Hematopoietic multipotent progenitor cell treated with erythropoietin and hydrocortisone succinate and interleukin-3 and kit ligand, for 8 days (in vitro differentiated cells): ENCODE measurements at places on chromosomes 7 and 10.

GRCh38 chr7:19560111-19560883, 148.5 kb downstream of the POLR1F start:
- no peak for DNase-seq

DNA sequence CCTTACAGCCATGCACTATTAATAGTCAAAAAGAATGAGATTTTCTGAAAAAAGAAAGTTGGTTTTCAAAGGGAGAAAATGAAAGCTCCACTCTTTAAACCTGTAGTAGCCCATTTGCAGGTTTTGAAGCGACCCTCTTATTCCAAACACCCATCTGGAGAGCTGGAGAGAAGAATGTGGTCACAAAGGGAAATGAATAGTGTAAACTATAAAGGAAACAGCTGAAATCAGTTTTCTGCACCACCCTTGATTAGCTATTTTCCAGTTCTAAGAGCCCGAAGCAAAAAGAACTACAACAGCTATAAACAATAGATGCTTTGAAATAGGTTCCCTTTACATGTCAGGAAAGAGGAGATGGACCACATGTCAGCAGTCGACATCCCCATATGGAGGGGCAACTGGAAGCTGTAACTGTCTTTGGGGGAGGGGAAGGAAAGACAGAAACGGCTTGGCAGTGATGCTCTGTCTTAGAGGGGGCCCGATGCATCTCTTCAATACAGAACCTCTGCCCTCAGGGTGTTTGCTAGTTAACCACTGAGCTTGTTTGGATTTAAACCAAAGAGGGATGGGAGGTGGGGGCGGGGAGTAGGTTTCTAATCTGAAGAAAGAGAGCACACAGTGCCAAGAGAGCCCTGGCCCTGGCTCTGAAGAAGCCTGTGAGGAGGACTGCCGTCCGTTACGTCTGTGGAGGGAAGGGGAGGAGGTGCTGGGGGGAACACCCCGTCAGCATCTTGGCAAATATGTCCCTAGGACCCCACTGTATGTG, 55.3 kb downstream of the CPVL start:
- DNase-seq, result no peak

GRCh38 chr10:12724807-12725579, 276.5 kb downstream of the CCDC3 start:
- no peak for DNase-seq

- no peak for DNase-seq
These were observed 55.4 kb upstream of the KIF5B start for GRCh38 chr10:32111585-32111984.

DNA sequence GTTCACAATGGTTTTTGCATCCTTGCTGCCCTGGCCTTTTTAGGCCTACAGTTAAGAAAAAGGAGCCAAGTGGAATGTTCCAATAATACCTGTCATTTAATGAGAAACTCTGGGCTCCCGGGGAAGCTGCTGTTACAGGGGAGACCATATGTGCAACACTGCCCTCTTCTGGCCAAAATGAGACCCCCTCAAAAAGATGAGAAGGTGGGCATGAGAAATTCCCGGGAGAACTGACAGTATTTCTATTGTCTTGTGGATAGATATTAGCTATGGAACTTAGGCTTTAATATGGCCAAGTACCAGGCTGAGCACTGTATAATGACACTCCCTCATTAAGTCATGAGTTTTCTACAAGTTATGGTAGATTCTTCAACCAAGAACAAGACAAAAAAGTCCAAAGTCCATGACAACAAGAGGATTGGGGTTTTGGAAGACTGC, 99.4 kb downstream of the CCDC3 start:
- DNase-seq, result peak; percentile 60

- no peak for DNase-seq
These were observed at the start of gene NPY for GRCh38 chr7:24283897-24284698. Gene NPY (plus strand): TSS chr7:24284190. CDS start chr7:24285241, 1,051 bp downstream.

- no peak for DNase-seq
These were observed 545.4 kb upstream of the FZD8 start for GRCh38 chr10:36187380-36188079.

DNA sequence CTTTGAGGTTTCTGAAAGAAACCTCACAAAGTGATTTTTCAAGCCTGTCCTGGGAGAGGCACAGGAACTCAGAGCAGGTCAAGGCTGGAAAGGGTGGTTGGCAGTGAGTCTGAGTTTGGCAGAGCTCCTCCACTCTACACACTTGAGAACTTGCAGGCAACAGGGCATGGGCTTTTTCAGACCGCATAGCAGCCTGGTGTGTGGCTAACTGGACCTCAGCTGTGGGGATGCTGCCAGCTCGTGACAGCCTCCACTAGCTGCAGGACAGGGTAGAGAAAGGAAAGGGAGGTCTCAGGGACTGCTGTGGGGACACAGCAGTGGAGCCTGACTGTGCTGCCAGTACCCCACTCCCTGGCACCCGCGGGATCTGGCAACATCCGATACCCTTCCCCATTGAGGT, 2.6 kb downstream of the CDHR1 start:
- DNase-seq, result no peak

GRCh38 chr7:34036972-34037792, 131.8 kb downstream of the BMPER start:
- no peak for DNase-seq

DNA sequence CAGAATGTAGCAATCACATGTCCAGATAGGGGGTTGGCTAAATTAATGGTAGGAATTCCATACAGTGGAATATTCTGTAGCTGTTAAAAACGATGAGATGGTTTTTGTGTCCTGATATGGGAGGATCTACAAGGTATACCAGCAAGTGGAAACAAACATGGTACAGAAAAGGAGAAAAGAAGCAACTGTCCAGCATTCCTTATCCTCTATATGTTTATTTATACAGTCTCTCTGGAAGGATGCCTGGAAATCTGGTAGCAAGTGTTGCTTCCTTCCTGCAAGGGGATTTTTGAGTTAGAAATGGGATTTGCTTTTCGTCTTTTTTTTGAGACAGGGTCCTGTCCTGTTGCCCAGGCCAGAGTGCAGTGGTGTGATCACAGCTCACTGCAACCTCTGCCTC, 19.3 kb downstream of the IL15RA start:
- no peak for DNase-seq

GRCh38 chr10:44395396-44395795, 10.5 kb upstream of the CXCL12 start:
- DNase-seq, result no peak

- no peak for DNase-seq
These were observed 192.7 kb downstream of the SEC23IP start for GRCh38 chr10:120085096-120085796.

DNA sequence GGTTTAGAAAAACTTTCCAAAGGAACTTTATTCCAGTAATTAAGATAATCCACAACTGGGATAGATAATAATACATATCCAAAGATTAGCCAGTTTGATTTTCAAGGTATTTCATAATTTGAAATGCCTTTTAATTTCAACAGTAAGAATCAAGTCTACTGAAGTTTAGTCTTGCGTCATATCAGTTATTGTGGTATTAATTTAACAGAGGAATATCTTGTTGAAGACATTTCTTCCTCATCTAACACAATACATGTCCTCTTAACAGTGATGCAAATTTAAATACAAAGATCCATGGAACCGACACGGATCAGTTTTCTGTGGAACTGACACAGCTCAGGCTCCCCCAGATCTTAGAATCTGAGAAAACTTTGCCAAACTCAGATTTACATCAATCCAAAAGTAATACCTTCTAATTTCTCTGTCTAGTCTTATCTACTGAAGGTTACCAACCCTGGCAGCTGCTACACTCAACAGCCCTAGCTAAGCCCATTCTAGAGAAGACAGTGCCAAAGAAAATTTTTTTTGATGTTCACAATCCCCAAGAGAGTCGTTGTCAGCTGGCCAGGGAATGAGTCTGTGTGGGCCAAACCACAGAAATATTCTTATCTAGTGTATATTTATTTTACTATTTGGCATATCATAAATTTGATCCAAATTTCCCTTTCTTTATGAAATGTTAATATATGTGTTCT, 365.2 kb upstream of the MEOX2 start:
- DNase-seq, result no peak

GRCh38 chr10:23418051-23418681, 20.7 kb upstream of the OTUD1 start:
- DNase-seq, result no peak

GRCh38 chr7:105521027-105521716, 899 bp downstream of the PUS7 start:
- DNase-seq, result peak; percentile 74

- no peak for DNase-seq
These were observed 359.8 kb upstream of the MTPN start for GRCh38 chr7:136336932-136337331.
